ENCODE measurements at places on chromosomes 6 and 20.

DNA sequence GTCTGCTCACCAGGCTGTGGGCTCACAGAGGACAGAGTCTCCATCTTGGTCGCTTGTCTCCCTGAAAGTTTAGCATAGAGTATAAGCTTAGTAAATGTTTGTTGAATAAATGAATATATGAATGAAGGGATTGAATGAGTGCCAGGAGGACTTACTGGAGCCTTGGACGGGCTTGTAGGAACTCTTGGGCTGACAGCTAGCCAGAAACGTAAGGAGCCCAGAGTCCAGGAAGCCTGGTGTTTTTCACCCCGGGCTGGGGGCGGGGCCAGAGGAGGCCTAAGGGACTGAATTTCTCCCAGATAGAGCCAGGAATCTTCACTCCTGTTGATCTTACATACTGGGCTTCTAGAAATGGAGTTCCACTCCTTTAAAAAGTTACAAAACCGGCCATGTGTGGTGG is 68.5 kb upstream of the SRSF6 start:
- no peak for DNase-seq

DNA sequence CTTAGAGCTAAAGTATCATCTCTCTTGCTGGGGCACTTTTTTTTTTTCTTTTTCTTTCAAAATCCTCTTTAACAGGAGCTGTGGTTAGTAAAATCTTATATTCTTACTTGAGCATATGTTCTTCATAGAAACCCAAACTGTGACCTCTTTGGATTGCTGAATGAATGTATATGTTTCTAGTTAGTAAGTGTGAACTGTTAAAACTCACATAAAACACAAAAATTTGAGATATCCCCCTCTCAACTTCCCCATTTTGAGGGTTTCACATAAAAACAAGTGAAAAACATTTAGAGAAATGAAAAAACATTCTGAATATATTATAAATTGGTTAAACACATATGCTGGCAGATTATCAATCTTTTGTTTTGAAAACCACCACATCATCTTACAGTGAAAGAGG is 78.1 kb downstream of the INSM1 start:
- DNase-seq: no peak

GRCh38 chr20:59940956-59941294 is 736 bp downstream of the FAM217B start:
- DNase-seq: no peak

- DNase-seq: no peak
Measured at GRCh38 chr20:24381886-24382285, 87.5 kb upstream of the SYNDIG1 start.

GRCh38 chr20:1469925-1470571 is 3.4 kb upstream of the NSFL1C start:
- no peak for DNase-seq

DNA sequence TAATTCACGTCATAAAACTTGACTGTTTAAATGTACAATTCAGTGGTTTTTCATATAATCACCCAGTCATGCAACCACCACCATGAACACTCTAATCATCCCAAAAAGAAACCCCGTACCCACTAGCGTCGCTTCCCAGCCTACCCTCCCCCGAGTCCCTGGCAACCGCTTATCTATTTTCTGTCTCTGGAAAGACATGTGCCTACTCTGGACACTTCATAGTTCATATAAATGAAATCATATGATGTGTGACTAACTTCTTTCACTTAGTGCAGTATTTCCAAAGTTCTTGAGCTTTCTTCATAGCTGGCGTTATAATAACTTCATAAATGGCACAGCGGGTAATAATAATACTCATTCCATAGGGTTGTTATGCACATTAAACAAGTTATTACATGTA is 215.2 kb downstream of the MYLK4 start:
- DNase-seq: no peak

DNA sequence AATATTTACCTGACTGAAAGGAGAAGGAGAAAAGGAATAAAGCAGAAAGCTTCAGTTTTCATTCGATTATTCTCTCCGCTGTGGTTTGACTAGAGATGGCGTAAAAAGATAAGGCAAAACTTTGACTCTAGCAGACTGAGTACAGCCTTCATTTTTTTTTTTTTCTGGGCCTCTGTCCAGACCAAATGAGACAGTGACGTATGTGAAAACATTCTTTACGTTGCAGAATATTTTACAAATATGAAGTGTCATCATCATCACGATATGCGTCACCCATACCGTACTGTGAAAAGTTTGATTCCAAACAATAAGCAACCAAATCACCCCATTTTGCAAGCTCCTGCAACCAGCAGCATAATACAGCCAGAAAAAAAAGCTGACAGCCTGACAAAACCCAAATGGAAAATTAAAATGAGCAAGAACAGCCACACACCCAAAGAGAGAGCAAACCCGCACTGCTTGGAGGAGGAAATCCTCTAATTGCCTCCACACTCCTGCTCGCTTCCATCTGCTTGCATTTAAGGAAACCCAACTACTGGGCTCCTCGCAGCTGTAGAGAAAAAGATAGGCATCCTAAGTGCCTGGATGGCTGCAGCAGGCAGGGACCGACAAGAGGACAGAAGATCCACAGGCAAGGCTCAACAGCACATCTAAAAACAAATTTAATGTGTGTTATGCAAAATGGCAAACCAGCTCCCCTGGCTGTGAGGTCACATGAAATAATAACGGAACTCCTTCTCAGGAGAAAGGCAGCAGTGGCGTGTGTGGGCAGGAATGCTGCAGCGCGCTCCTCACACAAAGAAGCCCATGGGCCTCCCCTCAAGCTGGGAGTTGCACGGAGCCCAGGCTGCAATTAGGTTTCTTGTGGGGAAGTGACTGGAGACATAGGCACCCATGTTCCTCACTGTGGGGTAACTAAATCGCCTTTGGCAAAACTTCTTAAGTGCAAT is 113.1 kb downstream of the FYN start:
- DNase-seq: no peak

GRCh38 chr6:27591699-27592480 is 119.0 kb upstream of the ZNF184 start:
- DNase-seq: no peak

- no peak for DNase-seq
Measured at GRCh38 chr20:61499859-61500554, 247.9 kb downstream of the CDH4 start.

DNA sequence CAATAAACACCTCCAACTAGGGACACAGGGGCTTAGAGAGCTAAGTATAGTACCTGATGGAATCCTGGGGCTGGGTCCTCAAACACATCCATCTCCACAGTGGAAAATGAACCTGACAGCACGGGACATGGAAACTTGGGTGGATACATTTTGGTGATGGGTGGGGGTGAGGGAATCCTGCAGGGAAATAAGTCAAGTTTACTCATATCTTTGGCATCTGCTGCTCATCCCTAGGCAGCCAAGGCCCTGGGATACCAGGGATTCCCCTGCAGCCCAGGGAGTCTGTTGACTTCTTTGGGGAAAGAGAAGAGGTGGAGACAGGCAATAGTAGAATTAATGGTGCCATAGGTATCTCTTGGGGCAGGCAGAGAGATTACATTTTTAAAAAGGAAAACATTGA is 6.6 kb downstream of the APOBEC2 start:
- DNase-seq: no peak

GRCh38 chr6:147961481-147962141 is 381.0 kb upstream of the SASH1 start:
- no peak for DNase-seq

GRCh38 chr6:157952861-157953351 is 28.8 kb upstream of the SYNJ2 start:
- no peak for DNase-seq

DNA sequence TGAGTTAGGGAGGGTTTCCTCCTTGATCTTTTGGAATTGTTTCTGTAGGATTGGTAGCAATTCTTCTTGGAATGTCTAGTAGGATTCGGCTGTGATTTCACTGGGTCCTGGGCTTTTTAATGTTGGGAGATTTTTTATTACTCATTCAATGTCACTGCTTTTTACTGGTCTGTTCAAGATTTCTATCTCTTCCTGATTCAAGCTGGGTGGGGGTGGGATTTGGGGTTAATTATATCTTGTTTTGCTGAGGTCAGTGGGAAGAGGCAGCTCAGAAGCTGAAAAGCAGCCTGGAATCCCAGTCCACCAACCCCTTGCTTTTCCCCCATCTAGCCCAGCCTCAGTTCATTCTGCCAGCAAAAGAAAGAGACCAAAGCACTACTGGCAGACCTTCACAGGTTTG is 39.6 kb downstream of the SUMO4 start:
- DNase-seq: no peak

DNA sequence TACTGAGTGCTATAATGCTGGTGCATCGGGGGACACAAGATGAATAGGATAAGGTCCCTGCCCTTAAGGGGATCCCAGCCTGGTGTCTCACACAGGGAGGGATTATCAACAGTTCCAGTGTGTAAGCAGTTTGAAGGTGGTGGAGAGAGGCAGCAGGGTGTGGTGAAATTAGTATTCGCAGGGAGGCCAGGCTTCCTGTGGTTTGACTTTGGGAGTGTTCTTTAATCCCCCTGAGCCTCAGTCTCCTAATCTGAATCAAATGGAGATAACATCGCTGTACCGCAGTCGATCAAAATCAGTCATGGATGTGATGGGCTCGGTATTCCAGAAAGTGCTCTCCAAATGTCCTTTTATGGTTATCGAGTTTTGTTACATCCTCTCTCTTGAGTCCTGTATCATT is 288.1 kb upstream of the SUPT3H start:
- DNase-seq: no peak
